ENCODE measurements at places on chromosomes 2 and 18. TPM values are rescaled to one million over a fixed set of nuclear protein-coding genes. Genes with fewer than 3 reads are reported as not detected.

NT5C1B gene
- not detected for total RNA-seq

TRIM43 gene
- not detected for total RNA-seq

TFCP2L1 gene
- total RNA-seq: 0.22 TPM

TRABD2A gene
- 0.98 TPM for total RNA-seq

LYPD6 gene
- total RNA-seq: 7.1 TPM

CRYGD gene
- total RNA-seq: not detected

CTAGE1 gene
- total RNA-seq: not detected

RBBP8 gene
- total RNA-seq: 13.1 TPM

TUBB8B gene
- total RNA-seq: not detected

DQX1 gene
- not detected for total RNA-seq

REG3A gene
- total RNA-seq: not detected

AAMP gene
- total RNA-seq: 140 TPM

SPP2 gene
- not detected for total RNA-seq

CTDSP1 gene
- 122 TPM for total RNA-seq

CEBPZOS gene
- total RNA-seq: 21.8 TPM

DNPEP gene
- 35.2 TPM for total RNA-seq

CELF4 gene
- not detected for total RNA-seq

TMEM178A gene
- total RNA-seq: 3.0 TPM

LIMS4 gene
- total RNA-seq: 7.3 TPM

CYRIA gene
- total RNA-seq: 5.0 TPM

SERPINB13 gene
- total RNA-seq: not detected

CNGA3 gene
- not detected for total RNA-seq

HRH4 gene
- 0.60 TPM for total RNA-seq

C1QL2 gene
- total RNA-seq: not detected

PRSS56 gene
- total RNA-seq: not detected

KHK gene
- 5.1 TPM for total RNA-seq

TDRD15 gene
- not detected for total RNA-seq

GKN2 gene
- total RNA-seq: not detected

TCF7L1 gene
- total RNA-seq: 5.9 TPM

ITPRIPL1 gene
- 2.0 TPM for total RNA-seq

SNRPD1 gene
- total RNA-seq: 5.0 TPM

ADRA2B gene
- total RNA-seq: 4.9 TPM

SERPINB8 gene
- 29.4 TPM for total RNA-seq

All from tibial nerve (tissue), 4 donors.